ENCODE measurements at places on chromosomes 6 and 20. TPM values are rescaled to one million over a fixed set of nuclear protein-coding genes. Genes with fewer than 3 reads are reported as not detected.

Gene PBOV1
- not detected for total RNA-seq

Gene SOX18
- 0.25 TPM for total RNA-seq

Gene CALHM6
- total RNA-seq = 11.2 TPM

Gene MYCT1
- not detected for total RNA-seq

Gene GJA1
- not detected for total RNA-seq

Gene OR2H2
- not detected for total RNA-seq

Gene TBXT
- total RNA-seq = not detected

Gene F13A1
- total RNA-seq = not detected

Gene PACRG
- total RNA-seq = not detected

Gene KHDRBS2
- not detected for total RNA-seq

Gene SMIM26
- total RNA-seq = 61.4 TPM

Gene SPATA25
- total RNA-seq = 0.88 TPM

Gene MYBL2
- total RNA-seq = 76.6 TPM
